ENCODE measurements at places on chromosomes 3 and 15.

GRCh38 chr15:88512078-88512477 lies 34.4 kb downstream of the DET1 start:
- no peak for DNase-seq

- no peak for DNase-seq
Observed at GRCh38 chr15:58551764-58552504, 120.1 kb downstream of the LIPC start.

GRCh38 chr3:30581067-30581585 lies 25.3 kb upstream of the TGFBR2 start:
- no peak for DNase-seq

DNA sequence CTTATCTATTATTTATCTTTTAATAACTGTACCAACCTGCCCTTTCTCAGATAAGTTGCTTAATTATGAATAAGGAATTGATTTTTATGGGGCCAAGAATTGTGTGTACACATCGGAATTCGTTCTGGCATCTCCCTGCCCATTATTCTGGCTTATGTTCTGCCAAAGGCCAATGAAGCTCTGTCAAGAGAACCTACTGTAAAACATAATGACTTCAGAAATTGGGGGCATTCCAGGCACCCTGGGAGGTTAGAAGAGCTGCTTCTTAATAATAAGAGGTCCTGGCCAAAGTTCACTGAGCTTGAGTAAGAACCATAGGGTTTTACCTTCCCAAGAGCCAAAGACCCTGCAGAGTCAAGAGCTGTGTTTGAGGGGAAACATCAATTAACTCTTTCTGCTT lies 261.7 kb downstream of the SLC9A9 start:
- no peak for DNase-seq

DNA sequence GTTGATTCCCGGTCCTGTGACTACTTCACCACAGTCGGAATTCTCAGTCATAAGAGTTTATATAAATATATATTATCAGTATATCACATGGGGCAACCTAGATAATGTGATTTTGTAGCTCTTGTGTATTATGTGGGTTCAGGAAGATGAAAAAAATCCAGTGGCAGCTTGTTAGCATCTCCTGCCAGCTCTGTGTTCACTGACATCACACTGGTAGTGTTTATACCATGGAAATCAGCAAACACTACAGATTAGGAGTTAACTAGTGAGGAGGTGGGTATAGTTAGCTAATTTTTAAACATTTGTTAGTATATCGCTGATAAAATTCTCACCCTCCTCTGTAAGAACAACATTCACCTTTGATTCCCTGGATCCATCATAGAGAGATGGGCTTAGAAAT lies 44.5 kb upstream of the KCNMB2 start:
- DNase-seq, result no peak

GRCh38 chr3:52005571-52005986 lies 9.9 kb upstream of the RPL29 start:
- DNase-seq, result no peak

GRCh38 chr3:174020156-174020555 lies 622.6 kb downstream of the NLGN1 start:
- DNase-seq, result no peak
